ENCODE measurements at places on chromosomes 1 and 21. TPM values are rescaled to one million over a fixed set of nuclear protein-coding genes. Genes with fewer than 3 reads are reported as not detected.

DNA sequence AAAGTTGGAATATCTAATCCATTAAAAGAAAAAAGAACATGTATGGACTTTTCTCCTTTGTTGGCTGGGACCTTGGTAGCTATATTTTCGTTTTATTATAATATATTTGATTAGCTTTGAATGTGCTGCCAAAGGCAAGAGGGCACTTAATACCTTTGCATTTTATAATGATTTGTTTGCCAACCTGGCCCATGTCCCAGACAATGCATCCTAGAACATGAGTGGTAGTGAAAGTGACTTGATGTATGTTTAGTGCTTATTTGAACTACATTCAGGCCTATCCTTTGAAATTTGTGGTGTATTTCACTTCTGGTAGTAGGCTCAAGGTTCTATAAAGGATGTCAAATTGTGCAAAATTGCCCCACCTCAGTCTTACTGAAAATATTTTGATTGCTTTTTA lies 25.9 kb downstream of the CACHD1 start:
- H3K27ac ChIP-seq: no peak overlapping the region
- DNase-seq: no peak
- H3K27me3 ChIP-seq: no peaks in the 10 kb centered on the region
- H3K4me3 ChIP-seq: no peak overlapping the region
- H3K4me1 ChIP-seq: peaks cover 44% of the 10 kb centered on the region
- no peaks in the 10 kb centered on the region for H3K36me3 ChIP-seq

Gene MRAP
- not detected for total RNA-seq

DNA sequence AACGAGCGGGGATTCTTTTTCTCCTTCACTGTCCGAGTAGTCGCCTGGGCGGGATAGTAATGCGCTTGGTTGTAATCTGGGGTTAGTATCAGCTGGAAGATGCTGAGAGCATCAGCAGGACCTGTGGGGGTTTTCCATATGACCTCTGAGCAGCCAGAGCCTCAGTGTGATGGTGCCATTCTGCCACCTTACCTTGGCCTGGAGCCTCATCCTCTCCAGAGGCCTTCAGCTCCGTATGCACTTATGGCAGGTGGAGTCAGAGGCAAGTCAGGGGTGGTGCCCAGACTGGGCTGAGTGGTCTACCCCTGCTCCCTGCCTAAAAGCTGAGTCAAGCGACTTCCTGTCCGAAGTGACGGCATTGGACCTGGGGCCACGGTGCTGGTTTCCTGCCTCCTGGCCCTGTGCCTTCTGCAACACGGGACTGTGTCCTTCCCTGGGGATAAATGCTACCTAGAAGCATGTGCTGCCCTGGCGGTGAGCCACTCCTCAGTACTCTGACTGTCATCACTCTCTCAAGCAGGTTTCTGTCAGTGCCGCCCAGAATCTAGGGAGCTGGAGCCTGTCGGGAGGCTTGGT lies 24.7 kb downstream of the TENT5C start:
- no peaks in the 10 kb centered on the region for H3K36me3 ChIP-seq
- no peak overlapping the region for H3K27ac ChIP-seq
- H3K4me1 ChIP-seq: peaks cover 14% of the 10 kb centered on the region

Gene C1orf94
- not detected for total RNA-seq

DNA sequence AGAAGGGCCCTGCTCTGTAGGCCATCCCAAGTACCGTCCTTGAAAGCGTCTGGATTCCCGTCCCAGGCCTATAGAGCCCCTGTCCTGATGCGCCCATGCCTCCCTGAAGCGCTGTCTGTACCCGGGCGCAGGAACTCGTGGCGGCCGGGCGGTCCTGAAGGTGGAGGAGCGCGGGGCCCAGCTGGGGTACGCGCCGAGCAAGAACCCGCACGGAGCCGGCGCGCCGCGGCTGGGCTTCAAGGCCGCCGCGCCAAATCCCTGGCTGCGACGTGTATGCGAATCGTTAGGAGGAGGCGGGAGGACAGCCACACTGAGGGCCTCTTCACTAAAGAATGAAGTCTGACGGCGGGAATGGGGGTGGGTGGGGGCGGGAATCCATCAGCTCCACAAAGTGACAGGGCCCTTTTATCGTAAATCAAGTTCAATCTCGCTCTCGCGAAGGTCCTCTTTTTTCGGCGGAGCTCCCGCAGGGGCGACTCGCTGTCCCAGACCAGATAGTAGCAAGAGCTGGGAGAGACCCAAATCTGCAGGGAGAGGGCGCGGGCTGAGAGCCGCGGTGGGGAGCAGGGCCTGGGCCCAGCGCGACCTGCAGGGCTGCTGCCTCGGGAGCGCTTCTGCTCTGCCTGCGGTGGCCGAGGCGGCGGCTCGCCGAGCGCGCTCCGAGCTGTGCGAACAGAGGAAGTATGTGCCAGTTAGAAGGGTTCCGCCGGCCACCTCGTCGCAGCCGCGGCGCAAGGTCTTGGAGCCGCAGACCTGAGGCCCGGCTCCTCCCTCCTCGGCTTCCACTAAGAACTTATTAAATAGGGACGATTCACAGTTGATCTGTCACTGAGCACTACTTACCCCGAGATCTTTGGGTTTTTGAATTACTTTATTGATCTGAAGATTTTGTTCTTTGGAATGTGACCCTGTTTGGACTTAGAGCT lies 10.4 kb downstream of the BARHL2 start:
- H3K27me3 ChIP-seq: peaks cover 98% of the 10 kb centered on the region
- peak overlapping the region; percentile 28 for H3K4me3 ChIP-seq
- DNase-seq: peak; percentile 70
- no peaks in the 10 kb centered on the region for H3K36me3 ChIP-seq
- no peak overlapping the region for H3K27ac ChIP-seq

- no peak overlapping the region for H3K4me3 ChIP-seq
- no peak overlapping the region for H3K27ac ChIP-seq
- no peaks in the 10 kb centered on the region for H3K36me3 ChIP-seq
- no peak for DNase-seq
Observed at GRCh38 chr1:30810416-30811080, 53.0 kb upstream of the LAPTM5 start.

GRCh38 chr1:64975740-64976139 lies 9.4 kb upstream of the JAK1 start:
- H3K27me3 ChIP-seq: no peaks in the 10 kb centered on the region
- H3K27ac ChIP-seq: no peak overlapping the region
- H3K4me3 ChIP-seq: no peak overlapping the region
- no peaks in the 10 kb centered on the region for H3K4me1 ChIP-seq

Gene SUSD4
- total RNA-seq: 24.8 TPM

Gene C1orf87
- total RNA-seq: not detected

Gene GPR37L1
- total RNA-seq: not detected

- no peaks in the 10 kb centered on the region for H3K36me3 ChIP-seq
- no peaks in the 10 kb centered on the region for H3K27me3 ChIP-seq
- peaks cover 58% of the 10 kb centered on the region for H3K4me1 ChIP-seq
- no peak overlapping the region for H3K4me3 ChIP-seq
- peak overlapping the region; percentile 67 for H3K27ac ChIP-seq
Observed at GRCh38 chr1:25782608-25783201, 17.3 kb upstream of the SELENON start.

DNA sequence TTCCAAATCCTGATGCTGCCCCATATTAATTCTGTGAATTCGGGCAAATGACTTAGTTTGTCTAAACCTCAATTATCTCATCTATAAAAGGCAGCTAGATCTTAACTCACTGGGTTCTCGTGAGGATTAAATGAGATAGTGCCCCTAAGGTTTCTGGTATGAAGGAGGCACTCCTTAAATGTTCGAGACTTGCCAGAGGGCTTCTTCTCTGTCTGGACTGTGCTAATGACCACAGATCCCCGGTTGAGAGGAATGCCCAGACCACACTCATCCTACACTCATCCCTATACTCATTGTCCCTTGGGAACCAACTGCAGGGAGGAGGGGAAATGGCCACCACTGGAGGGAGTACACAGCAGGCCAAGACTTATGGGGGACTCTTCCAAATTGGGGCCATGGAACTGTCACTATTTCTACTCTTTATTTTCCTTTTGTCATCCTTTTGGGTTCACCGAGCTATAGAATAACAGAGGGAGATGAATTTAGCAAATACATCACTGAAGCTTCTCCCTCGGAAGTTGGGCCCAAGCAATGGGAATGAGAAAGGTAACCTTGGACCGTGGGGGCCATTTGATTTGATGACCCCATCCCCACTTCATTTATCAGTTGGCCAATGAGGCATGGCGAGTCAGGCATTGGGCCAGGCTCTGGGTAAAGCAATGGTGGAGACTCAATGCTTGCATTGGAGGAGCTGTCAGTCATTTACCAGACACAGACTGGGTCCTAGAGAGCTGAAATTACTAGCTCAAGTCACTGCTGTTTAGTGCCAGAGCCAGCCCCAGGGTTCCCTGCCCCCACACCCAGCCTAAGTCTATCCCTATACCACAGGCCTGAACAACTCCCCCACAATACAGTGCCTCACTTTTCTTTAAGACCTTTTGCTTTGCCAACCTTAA lies 5.1 kb downstream of the ATF3 start:
- H3K27ac ChIP-seq: no peak overlapping the region
- no peaks in the 10 kb centered on the region for H3K27me3 ChIP-seq
- H3K4me1 ChIP-seq: peaks cover 3% of the 10 kb centered on the region
- H3K36me3 ChIP-seq: peaks cover 3% of the 10 kb centered on the region

Gene KCNN3
- 0.81 TPM for total RNA-seq

GRCh38 chr1:57091642-57092041 lies 125.8 kb upstream of the C8B start:
- H3K4me1 ChIP-seq: peaks cover 52% of the 10 kb centered on the region
- H3K27me3 ChIP-seq: no peaks in the 10 kb centered on the region
- DNase-seq: no peak

Gene TNFRSF18
- not detected for total RNA-seq

- no peaks in the 10 kb centered on the region for H3K36me3 ChIP-seq
- H3K4me3 ChIP-seq: no peak overlapping the region
- H3K4me1 ChIP-seq: peaks cover 3% of the 10 kb centered on the region
- no peaks in the 10 kb centered on the region for H3K27me3 ChIP-seq
Observed at GRCh38 chr1:221608835-221609320, 133.0 kb downstream of the DUSP10 start.

DNA sequence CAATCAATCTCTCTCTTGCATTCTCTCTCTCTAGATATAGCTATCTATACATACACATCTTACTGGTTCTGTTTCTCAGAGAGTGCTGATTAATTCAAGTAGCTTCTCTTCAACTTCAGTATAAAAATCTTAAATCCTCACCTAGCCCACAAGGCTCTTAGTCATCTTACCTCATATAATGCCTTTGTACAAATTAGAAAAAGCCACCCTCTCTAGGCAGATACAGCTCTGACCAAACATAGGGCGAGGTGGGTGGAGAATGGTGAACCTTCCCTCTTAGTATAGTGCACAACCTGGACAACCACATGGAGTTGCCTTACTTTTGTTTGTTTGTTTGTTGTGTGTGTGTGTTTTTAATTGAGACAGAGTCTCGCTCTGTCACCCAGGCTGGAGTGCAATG lies 5.1 kb upstream of the INAVA start:
- no peak overlapping the region for H3K27ac ChIP-seq
- H3K27me3 ChIP-seq: no peaks in the 10 kb centered on the region
- H3K4me3 ChIP-seq: no peak overlapping the region
- no peaks in the 10 kb centered on the region for H3K36me3 ChIP-seq

Gene GCSAML
- total RNA-seq: not detected

Gene LDLRAD1
- total RNA-seq: not detected

DNA sequence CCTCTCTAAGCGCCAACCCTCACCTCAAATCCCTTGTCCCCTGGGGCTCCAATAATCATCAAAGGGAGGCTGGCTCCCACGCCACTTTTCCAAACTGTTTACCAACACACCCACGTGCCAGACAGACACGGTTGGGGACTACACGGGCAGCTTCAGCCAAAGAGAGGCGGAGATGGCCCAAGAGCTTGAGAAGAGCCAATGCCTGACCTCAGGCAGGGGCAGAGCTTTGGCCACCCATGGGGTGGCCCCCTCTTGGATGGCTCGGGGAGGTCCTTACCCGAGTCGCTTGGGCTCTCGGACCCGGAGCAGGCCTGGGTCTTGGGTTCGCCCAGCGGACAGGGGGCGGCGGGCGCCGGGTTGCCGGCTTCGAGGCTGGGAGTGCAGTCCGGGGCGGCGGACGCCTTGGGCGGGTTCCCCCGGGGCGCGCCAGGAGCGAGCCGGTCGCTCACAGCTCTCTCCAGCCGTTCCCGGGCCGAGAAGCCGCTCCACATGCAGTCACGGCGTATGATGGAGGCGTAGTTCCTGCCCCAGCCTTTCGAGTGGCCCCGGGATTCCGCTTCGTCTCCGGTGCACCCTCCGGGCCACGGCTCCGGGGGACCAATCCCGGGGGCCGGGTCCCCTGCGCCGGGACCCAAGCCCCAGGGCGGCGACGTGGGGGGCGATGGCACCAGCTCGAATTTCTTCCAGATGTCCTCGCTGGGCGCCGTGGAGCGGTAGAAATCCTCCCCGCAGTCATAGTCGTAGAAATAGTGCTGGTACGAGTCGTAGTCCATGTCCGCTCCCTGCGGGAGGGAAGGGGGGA lies 854 bp downstream of the MYCL start:
- H3K4me1 ChIP-seq: peaks cover 9% of the 10 kb centered on the region
- peak overlapping the region; percentile 17 for H3K27ac ChIP-seq
- H3K4me3 ChIP-seq: peak overlapping the region; percentile 43
- no peaks in the 10 kb centered on the region for H3K36me3 ChIP-seq

DNA sequence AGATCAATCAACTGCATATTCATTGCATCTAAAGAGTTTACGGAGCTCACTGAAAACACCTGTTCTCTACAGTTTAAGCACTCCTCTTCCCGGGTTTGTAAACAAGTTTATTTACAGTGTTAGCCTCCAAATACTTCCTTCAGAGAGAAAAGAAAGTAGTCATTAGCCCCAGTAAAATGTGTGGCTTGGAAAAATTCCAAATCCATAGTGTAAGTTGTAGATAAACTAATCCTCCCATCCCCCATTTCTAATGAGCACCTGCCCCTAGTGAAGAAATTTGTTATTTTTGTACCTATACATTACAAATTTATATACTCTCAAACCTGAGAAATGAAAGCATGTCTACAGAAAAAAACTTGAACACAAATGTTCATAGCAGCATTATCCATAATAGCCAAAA lies 21.9 kb downstream of the PUM1 start:
- H3K4me1 ChIP-seq: peaks cover 4% of the 10 kb centered on the region
- peaks cover 11% of the 10 kb centered on the region for H3K36me3 ChIP-seq
- no peaks in the 10 kb centered on the region for H3K27me3 ChIP-seq
- no peak for DNase-seq

Gene SYPL2
- total RNA-seq: 17.8 TPM

Gene HMGN1
- total RNA-seq: 375 TPM

Gene SV2A
- 21.9 TPM for total RNA-seq

Gene ACTN2
- 276 TPM for total RNA-seq

DNA sequence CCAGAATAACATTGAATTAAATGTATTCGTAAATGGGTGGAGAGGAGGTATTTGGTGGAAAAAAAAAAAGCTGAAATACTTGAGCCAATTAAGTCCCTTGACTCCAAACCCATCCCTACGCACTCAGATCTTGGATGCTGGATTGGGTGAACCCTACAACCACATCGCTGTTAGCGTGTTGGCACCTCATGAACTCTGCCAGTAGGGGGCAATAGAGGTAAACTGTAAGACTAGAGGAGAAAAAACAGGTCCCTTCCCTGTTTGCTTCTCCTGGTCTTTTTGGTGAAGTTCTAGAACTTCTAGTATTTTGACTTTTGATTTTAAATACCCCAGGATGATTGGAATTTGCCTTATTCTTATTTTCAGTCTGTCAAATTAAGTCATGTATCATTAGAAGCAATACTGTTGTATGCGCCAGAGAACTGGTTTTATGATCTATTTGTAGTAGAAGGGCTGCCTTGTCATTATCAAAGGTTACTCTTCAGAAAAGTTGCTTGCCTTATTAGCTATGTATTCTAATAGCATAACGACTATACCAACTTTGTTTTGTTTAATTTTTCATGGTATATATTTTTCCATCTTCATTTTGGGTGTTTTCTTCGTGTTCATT lies 1.9 kb upstream of the OR13G1 start:
- DNase-seq: peak; percentile 89
- H3K36me3 ChIP-seq: no peaks in the 10 kb centered on the region
- H3K4me3 ChIP-seq: no peak overlapping the region
- H3K4me1 ChIP-seq: no peaks in the 10 kb centered on the region
- H3K27me3 ChIP-seq: no peaks in the 10 kb centered on the region
- H3K27ac ChIP-seq: no peak overlapping the region
